ENCODE measurements at places on chromosomes 2 and 18. TPM values are rescaled to one million over a fixed set of nuclear protein-coding genes. Genes with fewer than 3 reads are reported as not detected.

DNA sequence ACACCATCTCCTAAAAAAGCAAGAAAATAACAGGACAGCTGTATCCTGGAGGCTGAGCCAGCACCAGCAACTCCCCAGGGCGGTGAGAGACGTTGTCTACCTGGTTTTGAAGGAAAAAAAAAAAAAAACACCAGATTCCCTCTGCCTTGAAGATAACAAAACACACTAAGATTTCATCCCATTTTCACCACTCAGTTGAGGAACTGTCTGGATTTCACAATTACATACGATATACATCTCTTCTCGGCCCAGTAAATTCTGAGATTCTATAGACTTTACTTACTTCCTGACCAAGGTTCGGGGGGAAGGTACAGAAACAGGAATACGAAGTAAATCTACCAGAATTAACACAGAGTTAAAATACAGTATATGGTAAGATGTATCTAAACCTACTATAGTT is 8.5 kb downstream of the ZNF516 start:
- DNase-seq, result no peak

- no peak for DNase-seq
Observed at GRCh38 chr2:1054399-1054798, 103.8 kb downstream of the SNTG2 start.

GRCh38 chr2:196437626-196438025 is 201.9 kb upstream of the CCDC150 start:
- DNase-seq, result no peak

DNA sequence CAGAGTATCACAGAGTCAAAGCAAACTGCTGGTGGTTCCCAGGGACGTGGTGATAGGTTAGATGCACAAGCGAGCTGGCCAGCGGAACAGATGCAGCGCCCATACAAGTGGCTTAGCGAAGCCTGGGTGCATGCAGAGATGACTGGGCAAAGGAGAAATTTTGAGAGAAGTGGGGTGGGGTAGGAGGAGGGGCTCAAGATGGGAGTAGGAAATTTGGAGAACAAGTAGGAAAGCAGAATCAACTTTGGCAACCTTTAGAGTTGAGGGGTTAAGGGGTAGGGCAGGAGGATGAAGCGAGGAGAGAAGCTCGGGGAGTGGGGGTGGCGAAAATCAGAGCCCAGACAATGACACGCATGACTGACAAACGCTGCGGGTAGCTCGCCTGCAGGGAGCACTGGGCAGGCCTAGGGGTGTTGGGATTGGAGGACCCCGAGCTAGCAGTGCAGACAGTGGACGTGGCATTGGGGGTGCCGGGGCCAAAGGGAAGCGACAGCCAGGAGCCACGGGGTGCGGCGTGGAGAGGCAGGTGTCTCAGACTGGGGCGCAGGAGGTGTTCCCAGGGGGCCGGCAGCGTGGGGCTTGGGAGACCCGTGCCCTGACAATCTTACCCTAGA is 431 bp downstream of the FAM98A start:
- DNase-seq, result no peak

- no peak for DNase-seq
Observed at GRCh38 chr18:48363175-48363574, 46.0 kb downstream of the ZBTB7C start.

GRCh38 chr2:147524912-147525311 is 319.9 kb upstream of the ACVR2A start:
- no peak for DNase-seq

DNA sequence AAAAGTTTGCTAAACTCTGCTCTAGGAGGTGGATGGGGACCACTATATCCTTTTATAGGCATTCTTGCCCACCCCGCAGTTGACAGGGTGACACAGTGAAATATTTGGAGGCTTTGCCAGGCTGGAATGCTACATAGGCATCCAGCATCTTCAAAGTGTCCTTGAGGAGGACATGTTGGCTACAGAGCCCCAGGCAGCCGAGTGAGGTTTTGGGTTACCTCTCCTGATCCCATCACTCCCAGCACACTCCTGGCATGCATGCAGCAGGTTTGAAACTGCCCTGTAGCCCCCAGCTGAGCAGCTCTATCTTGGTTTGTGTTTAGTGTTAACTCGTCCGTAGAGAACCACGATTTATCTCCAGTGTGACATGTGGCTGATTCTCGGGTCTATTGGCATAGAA is 7.3 kb downstream of the FOSL2 start:
- no peak for DNase-seq

DNA sequence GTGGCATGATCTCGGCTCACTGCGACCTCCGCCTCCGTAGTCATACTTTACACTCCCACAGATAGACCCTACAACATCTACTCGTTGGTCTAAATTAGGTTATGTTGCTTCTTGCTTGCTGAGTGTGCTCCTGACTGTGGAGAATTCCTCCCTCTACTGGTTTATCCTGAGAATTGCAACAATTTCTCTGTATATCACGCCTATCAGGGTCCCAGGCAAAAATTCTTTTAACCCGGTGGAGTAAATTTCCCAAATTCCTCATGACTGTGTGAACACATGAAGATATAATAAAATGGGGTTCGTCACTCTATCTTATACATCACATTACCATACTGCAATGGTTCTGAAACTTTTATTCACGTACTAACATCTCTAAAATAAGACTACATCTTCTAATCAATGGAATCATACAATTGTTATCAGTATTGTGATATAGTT is 156.7 kb downstream of the EVA1A start:
- DNase-seq, result no peak

DNA sequence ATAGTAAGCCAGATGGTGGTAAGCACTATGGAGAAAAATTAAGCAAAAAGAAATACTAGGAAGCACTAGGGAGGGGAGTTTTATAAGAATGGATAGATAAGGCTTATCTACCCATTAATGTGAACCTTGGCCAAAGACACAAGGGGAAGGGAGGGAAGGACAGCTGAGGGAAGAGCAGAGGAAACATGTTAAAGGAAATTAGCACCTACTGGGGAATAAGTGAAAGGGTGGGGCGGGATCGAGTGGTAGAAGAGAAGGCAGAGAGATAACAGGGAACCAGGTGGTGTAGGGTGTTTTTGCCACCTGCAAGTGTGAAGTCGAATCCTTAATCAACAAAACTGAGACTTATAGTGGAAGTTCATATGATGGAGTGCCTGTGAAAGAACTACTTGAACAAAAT is 1.7 kb downstream of the UNC80 start:
- no peak for DNase-seq

Gene CDH19
- total RNA-seq, result not detected

Gene MEX3C
- 86.2 TPM for total RNA-seq

Gene SCLY
- 49.2 TPM for total RNA-seq

Gene C2orf66
- total RNA-seq, result 0.38 TPM

Gene LCT
- 0.19 TPM for total RNA-seq
